ENCODE measurements at places on chromosomes 7 and 10.

GRCh38 chr10:130546841-130547240 is 410.6 kb downstream of the GLRX3 start:
- no peak for DNase-seq

GRCh38 chr7:15783987-15784693 is 97.7 kb upstream of the MEOX2 start:
- DNase-seq, result no peak

DNA sequence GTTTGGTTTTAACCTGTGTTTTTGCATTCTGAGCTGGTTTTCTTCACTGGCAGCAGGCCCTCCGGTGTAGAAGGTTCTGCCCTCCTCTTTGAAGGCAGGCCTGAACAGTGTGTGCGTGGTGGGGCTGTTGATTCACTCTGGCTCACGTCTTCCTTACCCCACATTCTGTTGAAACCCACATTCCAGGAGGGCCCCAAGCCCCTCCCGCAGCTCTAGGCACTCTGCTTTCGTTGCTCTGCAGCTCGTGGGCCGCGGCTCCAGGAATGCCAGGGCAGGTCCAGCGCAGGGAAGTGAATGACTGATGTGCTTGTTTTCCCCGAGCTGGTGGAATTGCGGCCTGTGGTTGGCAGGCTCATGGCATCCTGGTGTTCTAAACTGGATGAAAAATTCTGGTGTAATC is 49.0 kb downstream of the HTRA1 start:
- peak; percentile 42 for DNase-seq

GRCh38 chr10:124984376-124984775 is 42.5 kb downstream of the ZRANB1 start:
- DNase-seq, result no peak

DNA sequence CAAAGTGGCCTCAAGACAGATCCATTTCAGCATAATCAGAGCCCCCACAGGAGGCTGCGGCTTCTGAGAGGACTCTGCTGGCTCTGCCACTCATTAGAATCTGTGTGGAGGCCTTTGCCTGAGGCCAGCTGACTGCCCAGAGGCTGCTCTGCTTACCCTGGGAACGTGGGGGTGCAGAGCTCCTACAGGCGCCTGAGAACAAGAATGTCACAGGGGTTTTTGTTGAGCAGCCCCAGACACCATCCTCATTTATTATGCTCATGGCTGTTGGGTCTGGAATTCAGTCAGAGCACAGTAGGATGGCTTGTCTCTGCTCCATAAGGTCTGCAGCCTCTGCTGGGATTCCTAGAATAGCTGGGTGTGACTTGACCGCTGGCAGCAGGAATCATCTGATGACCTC is 101.8 kb upstream of the GDF10 start:
- no peak for DNase-seq

- no peak for DNase-seq
Measured at GRCh38 chr10:12201543-12201942, 5.6 kb downstream of the CDC123 start.

DNA sequence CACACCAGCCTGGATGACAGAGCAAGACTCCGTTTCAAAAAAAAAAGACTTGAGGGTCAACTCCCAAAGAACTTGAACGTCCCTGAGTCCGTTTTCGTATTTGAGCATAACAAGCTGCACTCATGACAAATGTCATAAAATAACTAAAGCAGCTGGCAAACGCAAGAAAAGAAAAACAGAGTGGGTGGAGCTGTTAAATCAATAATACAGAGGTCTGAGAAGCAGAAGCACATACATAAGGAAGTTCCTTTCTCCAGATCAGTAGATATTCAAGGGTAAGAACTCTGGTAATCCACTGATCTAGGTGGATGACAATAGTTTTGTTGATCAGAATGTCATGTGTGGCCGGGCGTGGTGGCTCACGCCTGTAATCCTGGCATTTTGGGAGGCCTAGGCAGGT is 150.1 kb downstream of the FAM107B start:
- no peak for DNase-seq

GRCh38 chr10:6269432-6269831 is 66.7 kb downstream of the PFKFB3 start:
- DNase-seq, result no peak

- DNase-seq, result no peak
Measured at GRCh38 chr7:3592401-3593134, 291.5 kb downstream of the SDK1 start.

- no peak for DNase-seq
Measured at GRCh38 chr7:102313997-102314780, 27.5 kb downstream of the SH2B2 start.

DNA sequence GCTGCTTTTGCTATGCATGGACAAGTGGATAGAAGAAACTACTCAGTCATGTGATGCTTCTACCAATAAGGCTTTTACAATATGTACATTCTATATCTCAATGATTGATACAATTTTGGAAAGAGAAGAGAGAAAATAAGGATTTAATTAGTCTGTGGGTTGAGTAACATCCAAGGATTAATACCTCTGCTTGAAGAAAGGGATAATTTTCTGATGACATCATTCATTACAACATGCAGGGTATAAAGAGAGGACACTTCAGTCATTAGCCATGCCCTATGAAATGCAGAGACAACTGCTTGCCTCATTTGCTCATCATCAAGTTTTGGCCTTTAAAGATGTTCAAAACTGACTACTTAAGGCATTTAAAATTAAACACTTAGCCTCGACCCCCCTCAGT is 237.3 kb downstream of the AHR start:
- peak; percentile 86 for DNase-seq

DNA sequence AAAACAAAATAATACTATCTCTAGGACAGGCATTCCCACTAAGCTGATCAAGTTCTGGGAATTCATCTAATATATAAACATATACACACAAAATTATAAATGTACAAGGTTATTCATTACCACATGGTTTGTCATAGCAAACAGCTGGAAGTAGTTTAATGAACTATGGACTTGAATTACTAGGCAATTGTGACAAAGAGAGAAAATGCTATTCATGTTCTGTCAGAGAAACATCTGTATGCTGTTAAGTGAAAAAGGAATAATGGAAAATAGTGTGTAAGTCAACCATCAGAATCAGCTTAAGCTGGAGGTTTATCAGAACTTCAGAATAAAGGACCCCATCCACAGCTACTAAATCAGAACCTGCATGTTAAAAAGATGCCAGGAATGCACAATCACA is 2.8 kb downstream of the ZNF248 start:
- DNase-seq, result peak; percentile 8

DNA sequence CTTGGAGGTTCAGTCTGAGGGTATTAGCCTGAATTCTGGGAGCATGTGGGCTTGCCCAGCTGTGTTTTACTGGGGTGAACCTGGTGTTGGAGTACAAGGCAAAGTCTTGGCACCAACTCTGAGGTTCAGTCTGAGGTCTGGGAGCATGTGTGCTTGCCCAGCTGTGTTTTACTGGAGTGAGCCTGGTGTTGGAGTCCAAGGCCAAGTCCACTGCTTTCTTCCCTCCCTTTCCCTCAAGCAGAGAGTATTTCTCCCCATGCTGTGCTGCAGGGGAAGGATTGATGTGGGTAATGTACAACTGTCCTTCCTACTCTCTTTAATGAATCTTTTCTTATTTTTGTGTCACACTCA is 236.1 kb downstream of the NXPH1 start:
- no peak for DNase-seq

DNA sequence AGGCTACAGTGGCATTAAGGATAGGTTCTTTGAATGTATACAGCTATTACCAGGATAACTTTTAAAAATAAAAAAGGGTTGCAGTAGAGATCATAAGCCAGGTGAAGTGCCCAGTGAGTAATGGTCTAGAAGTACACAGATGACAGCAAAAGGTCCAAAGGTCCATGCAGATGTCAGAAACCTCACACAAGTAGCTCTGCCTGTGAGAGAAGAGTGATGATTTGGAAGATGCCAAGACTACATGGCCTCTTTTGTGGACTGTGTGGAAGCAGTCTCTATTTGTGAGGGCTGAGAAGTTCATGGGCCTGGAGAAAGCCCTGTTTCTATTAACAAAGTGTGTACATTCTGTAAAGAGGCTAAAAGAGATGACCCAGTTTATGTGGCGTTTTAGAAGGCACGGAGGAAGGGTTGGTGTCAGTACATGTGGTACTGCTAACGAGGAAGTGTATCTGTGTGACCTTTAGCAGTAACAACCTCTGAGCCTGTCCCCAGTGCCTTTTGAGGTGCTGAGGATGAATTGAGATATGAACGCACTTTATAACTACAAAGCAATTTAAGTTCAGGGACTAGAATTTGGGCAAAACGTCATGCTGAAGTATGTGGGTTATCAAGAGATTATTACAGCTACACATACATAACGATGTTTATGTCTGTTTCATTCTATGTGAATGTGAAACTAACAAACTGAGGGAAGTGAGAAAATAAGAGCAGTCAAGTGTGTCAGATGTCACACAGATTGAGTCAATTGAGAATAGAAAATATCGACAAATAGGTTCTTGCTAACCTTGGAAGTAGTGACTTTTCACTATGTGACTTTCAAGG is 7.6 kb downstream of the CYCS start:
- no peak for DNase-seq

Data from fibroblast of skin of right biceps (primary cell).